ENCODE measurements at places on chromosomes 1 and 21.

DNA sequence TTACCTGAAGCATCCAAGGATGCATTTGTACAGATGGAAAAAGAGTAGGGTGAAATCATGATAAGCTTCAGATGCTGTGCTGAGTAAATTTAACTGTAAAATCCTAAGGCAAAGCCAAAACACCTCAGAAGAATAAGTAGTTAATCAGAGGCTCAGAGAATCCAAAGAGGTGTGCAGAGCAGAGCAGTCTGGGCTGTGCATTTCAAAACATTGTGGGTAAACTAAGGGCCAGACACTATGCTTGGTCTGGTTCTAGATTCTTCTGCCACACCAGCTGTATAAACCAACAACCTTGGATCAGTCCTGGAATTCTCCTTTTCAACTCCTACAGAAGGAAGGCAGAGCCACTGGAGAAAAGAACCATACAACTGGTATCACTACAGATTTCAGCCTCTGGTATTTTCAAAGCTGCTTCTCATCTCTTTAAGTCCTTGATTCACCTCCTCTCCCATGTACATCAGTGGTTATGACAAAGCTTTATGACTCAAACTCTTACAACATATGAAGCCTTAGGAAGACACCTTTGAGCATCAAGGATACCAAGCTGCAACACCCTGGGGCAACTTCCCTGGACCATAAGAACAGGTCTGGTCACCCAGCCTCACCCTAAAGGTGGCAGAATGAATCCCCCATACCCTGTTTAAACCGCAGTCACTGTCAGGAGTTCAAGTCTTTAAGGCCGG, 11.6 kb upstream of the HIPK1 start:
- no peak for DNase-seq

GRCh38 chr1:83012950-83013349, 986.0 kb downstream of the TTLL7 start:
- no peak for DNase-seq

DNA sequence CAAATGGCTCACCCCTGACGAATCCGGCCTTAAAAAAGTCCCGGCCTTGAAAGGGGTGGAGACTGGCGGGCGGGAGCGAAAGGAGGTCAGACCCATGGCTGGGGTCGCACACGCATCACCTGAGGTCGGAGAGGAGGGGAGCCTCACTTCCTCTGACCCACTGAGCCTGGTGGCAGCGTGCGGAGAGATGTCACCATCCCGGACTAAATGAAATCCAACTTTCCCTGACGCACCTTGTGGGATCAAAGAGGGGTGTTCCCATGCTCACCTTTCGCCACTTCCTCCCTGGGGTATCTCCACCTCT, 709 bp upstream of the SLC41A1 start:
- DNase-seq, result no peak

DNA sequence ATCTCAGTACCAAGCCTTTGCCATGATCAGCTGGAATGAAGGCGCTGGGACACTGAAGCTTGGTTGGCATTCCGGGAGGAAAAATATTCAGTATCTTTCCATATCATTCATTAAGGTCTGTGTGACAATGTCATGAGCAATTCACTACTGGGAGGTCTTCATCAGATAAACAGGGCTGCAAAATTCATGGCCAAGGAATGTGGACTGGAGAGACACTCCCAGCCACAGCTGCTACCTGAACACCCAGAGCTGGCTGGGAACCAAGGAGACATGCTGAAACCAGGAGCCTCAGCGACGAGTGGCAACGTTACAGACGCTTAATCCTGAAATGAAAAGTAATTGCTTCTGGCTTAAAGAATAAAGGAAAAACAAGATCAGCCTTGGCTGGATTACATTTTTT, 30.6 kb upstream of the DDAH1 start:
- no peak for DNase-seq

DNA sequence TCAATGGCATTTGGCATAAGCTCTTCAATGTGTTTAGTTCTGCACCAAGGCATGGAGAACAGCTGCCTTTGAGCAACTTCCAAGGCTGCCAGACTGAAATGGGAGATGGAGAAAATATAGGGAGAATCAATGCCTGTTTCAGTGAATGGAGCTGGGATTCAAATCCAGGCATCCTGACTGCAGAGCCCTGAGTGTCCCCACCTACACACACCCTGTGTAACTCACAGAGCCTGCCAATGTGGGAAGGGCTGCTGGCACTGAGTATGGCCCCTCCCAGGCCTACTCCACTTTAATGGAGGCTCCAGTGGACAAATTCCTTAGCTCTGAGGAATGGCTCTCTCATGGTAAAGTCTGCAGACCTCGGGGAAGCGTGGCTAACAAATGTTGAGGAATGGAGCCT, 145.6 kb upstream of the TNR start:
- no peak for DNase-seq

- no peak for DNase-seq
These were observed 38.4 kb downstream of the UMODL1 start for GRCh38 chr21:42109473-42109872.

DNA sequence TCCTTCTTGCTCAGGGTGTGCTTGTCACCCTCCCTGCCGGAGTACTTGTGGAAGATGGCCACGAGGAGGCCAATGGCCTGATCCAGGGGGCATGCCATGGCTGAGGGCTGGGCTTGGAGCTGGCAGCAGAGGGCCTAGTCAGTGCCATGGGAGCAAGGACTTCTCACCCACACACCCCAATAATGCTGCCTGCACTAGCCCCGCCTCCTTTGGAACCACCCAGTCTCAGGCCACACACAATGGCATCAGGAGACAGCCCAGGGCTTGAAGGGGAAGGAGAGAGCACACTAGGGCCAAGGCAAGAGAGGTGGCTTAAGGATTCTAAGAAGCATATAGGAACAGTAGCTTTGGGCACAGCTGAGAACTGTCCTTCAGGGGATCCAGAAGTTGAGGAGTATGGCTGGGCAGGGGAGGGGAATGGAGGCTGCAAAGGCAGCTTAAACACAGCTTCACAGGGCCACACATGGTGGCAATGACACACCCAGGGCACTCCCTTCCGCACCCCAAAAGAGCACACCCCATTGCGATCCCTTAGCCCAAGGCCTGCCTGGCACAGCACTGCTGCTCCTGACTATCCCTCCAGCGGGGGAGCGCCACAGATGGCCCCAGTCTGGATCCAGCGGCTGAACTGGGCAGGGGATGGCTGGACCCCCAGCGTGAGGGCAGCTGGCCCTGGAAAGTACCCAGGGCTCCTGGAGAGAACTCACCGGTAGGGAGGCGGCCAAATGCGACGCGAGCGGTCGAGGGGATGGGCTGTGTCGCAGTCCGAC, at the start of gene S100A6:
S100A6 (minus strand) TSS at position 750 of the 770 bp plus-strand sequence; CDS start at position 98, 652 bp downstream.
- DNase-seq, result no peak

DNA sequence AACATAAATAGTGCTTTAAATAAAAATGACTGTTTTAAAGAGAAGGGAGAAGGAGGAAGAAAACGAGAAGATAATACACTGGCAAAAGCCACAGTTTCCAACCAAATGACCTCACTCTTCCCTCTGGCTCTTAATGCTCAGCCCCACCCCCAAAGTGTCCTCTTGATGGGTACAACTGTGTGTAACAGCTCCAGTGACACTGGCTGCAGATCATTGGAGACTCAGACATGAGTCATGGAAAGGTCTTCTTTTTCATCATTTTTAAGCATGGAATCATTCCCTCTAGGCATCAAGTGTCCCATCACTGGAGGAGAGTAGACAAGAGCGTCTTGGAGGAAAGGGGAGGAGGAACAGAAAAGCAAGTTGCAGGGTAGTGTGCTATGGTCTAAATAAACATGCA, 333.0 kb downstream of the PAPPA2 start:
- DNase-seq, result no peak

- no peak for DNase-seq
These were observed 20.7 kb upstream of the WNT4 start for GRCh38 chr1:22163564-22163963.

GRCh38 chr1:32782086-32782485, 35.1 kb downstream of the YARS1 start:
- DNase-seq, result no peak

DNA sequence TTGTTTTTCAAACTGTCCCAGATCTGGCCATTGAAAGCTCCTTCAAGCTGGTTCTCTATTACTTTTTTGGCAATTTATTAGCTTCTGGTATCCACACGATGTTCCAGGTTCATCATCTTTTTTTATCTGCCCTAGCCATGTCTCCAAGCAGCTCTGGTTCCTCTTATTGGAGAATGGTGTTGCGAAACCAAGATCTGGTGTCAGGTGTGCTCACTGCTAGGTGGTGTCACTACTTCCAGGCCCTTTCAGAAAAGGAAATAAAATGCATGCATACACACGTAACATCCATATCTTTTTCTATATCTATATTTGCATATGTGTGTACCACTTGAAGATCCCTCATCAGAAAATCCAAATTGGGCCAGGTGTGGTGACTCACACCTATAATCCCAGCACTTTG, 53.3 kb downstream of the GATAD2B start:
- no peak for DNase-seq

GRCh38 chr1:194734970-194735369, 1548.6 kb upstream of the B3GALT2 start:
- no peak for DNase-seq

- DNase-seq, result no peak
These were observed 5.9 kb downstream of the ARHGEF10L start for GRCh38 chr1:17545356-17545755.

DNA sequence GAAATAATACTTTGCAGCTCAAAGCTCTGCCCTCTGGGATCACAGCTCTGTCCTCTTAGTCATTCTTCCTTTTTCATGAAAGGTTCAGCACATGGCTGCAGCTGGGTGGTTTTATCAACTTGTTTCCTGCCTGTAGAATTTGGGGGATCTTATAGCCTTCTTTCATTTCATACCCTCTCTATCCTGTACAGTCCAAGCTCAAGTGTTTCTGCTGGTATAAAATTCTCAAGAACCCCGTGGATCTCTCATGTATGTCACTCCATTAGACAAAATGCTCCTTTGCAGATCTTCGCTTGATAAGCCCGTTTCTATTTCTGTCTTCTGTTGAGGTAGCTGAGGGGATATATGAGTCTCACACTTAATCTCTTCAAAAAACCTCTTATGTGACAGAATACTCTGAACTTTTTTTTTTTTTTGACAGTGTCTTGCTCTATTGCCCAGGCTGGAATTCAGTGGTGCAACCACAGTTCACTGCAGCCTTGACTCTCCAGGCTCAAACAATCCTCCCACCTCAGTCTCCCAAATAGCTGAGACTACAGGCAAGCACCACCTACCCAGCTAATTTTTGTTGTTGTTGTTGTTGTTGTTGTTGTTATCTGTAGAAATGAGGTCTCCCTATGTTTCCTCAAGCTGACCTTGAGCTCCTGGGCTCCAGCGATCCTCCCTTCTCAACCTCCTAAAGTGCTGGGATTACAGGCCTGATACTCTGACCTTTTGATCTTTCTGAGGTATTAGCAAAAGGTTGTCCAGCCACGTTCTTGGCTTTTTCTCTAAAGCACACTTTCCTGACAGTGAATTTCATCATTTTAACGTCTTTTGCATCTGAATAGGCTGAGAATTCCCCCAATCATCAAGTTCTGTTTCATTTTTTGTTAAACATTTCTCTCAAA, 24.6 kb upstream of the COL9A2 start:
- no peak for DNase-seq

GRCh38 chr1:10027027-10027426, 5.7 kb upstream of the UBE4B start:
- no peak for DNase-seq

All from SHP77 (cell line).